ENCODE measurements at places on chromosomes 6 and 20.

- no peak for DNase-seq
Measured at GRCh38 chr20:49948178-49948577, 12.0 kb downstream of the RNF114 start.

DNA sequence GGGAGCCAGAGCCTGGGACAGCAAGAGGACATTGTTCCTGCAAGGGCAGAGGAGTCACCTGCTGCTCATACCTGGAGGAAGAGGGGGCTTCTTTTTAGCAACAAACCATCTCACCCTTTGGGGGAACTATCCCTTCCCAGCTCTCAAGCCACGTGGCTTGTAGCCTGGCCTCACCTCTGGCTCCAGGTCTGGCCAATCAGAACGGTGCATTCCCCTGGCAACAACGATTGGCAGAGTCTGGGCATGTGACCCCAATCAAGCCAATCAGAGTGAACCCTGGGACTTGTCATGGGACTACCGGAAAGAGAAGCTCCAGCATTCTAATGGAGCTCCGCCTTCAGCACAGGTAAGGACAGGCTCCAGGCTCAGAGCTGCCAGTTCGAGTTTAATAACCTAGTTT is 33.6 kb downstream of the KCNB1 start:
- DNase-seq: no peak

- no peak for DNase-seq
Measured at GRCh38 chr6:17972978-17973622, 14.3 kb downstream of the KIF13A start.

DNA sequence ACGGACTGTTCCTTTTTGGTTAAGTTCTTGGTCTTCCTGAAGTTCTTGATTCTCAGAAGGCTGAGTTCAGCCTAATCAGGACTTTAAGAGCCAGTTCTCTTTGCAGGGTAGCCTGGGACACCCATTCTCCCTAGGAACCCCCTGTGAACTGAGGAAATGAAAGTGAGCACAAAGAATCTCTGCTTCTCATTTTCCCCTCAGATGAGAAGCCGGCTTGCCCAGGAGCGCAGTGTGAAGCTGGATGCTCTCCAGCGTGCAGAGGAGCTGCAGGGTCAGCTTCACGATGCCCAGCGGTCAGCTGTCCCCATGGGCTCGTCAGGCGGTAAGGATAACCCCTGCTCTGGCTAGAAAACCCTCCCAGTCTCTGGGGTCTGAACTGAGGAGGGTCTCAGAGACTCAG is 34.0 kb downstream of the CD164 start:
- no peak for DNase-seq

DNA sequence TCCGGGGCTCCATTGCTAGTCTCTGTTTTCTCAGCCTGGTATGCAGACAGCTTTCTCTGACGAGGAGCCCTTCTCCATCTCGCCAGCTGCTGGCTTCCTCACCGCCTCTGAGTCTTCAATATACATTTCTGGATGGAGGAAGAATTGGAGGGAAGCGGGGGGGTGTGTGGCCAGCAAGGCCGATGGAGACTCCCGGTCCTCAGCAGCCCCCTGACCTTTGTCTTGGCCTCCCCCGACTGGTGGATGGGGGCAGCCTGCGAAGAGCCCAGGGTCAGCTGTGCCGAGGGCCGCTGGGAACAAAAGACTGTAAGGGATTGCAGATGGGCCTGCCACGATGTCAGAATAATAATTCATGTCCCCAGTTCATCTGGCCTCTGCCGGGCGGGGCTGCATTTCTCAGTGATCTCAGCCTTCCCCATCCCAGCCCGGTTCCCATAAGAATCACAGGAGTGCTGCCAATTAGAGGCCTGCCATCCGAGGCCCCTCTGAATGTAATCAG is 54.3 kb upstream of the STX16 start:
- peak; percentile 53 for DNase-seq

DNA sequence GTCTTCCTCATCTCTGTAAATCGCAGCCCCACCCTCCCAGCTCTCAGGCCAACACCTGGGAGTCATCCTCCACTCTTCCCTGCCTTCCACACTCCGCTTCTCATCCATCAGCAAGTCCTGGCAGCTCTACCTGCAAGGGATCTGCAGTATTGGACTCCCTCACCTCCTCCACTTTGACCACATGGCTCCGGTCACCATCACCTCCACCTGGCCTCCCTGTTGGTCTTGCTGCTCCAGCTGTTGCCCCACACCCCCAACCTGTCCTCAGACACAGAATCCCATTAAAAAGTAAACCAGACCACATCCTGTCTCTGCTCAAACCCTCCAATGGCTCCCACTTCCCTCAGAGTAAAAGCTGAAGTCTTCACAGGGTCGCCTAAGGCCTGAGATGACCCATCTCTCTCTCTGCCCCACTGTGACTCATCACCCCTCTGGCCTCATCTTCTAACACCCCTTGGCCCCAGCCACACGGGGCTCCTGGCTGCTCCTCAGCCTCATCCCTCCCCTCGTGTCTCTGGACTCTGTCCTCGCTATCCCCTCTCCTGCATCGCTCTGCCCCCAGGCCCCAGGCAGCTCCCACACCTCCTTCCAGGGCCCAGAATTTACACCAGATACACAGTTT is 185.1 kb upstream of the SULF2 start:
- DNase-seq: no peak

- no peak for DNase-seq
Measured at GRCh38 chr6:90238496-90239266, 58.0 kb downstream of the BACH2 start.

DNA sequence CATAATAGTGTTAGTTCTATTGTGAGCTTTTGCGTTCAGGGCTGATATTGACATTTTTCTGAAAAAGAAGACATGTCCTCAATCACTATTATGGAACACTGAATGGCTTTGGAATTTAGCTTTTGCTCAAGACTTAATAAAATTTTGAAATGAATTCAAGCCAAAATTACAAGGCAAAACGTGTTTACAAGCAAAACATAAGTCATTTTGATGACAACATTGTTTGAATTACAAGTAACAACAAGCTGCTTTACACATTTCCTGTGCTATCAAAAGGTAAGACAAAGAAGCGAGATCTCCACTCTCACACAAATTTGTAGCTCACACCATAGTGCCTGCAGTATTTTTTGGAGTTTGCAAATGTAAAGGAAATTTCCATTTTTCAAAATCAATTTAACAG is 37.4 kb downstream of the POU3F2 start:
- no peak for DNase-seq

DNA sequence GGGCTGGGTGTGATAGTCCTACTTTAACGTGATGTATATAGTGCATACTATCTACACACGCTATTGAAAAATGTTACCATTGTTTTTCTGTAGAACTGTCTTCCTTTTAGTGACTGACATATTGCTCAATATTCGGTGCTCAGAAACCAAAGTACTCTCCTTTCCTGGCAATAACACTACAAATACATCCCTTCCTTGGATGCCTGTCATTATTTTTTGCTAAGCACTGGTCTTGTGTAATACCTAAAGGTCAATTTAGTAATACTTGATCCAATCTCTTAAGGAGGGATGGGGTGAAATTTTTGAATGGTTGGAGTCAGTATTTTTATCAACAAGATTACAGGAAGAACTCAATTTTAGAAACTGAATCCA is 23.9 kb downstream of the CNR1 start:
- DNase-seq: no peak

DNA sequence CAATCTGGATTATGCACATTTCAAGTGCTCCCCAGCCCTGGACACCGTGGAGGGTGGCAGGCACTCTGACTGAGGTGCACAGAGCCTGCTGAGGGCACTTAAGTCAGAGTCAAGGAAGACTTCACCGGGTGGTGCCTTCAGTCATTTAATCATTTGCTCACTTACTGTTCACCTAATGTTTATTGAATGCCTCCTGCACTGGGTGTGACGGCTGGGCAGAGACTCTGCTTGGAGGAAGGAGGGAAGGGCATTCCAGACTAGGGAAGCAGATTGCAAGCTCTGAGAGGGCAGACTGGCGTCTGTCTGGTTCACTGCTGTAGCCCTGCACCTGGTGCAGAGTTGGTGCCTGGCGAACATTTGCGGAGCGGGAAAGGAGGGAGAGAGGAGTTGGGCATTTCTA is 54.2 kb upstream of the FAM83D start:
- DNase-seq: no peak

Measured in GM04503 (cell line).